Esophagus muscularis mucosa (tissue), 4 donors: ENCODE measurements at places on chromosomes 5 and 9. TPM values are rescaled to one million over a fixed set of nuclear protein-coding genes. Genes with fewer than 3 reads are reported as not detected.
A peak's percentile ranks its signal among the peaks of the same experiment; 100 is the strongest.

Gene PCDHGA2
- total RNA-seq: 5.4 TPM

Gene KIF27
- 4.0 TPM for total RNA-seq

- peaks cover 6% of the 10 kb centered on the region for H3K27me3 ChIP-seq
- peak overlapping the region; percentile 63 for H3K27ac ChIP-seq
- peaks cover 22% of the 10 kb centered on the region for H3K4me1 ChIP-seq
- DNase-seq: no peak
- H3K4me3 ChIP-seq: peak overlapping the region; percentile 63
Observed at GRCh38 chr5:60843386-60843935, 608 bp downstream of the ELOVL7 start.

GRCh38 chr9:132520612-132521011, 61.8 kb upstream of the BARHL1 start:
- H3K36me3 ChIP-seq: no peaks in the 10 kb centered on the region
- H3K27me3 ChIP-seq: no peaks in the 10 kb centered on the region
- H3K4me3 ChIP-seq: no peak overlapping the region
- DNase-seq: no peak

DNA sequence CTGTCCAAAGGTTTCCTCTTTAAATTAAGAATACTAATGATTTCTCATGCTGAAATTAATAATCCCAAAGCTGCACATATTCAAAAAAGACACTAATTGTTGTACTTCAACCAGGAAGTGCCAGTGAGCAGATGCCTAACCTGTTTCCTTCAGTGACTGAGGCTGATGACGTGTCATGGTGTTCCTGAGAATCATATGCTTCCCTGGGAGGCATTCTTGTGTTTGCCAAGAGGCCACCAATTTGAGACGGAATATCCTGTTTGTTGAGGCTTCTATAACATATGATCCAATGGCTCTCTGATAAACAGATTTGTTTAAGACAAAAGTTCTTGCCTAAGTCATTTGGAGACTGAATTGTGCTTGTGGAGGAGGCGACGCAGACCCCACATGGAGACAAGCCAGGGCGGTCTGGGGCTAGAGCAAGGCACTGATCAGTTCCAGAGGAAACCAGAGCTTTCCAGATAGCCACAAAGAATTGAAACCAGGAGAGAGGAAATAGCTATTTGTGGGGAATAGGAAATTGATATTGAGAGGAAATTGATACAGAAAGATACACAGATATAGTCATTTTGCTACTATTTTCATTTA, 66.4 kb upstream of the ZNF608 start:
- H3K36me3 ChIP-seq: no peaks in the 10 kb centered on the region
- no peak overlapping the region for H3K27ac ChIP-seq
- no peak overlapping the region for H3K4me3 ChIP-seq

DNA sequence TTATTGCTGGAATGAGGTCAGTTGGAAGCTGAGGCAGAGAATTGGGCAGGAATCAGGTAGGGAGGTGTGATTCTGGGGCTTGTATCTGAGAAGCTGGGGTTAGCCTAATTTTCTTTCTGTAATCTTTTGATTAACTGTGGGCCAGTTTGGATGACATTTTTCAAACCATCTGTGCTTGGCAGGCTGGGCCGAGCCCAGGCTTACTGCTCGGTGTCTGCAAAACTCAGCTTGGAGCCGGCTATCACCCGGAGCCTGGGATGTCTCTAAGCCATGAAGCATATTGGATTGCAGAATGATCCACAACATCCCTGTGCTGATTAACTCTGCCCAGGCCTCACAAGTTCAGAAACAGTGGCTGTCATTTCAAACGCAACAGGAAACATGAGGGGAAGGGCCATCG, 26.5 kb downstream of the KCNMB1 start:
- H3K4me1 ChIP-seq: peaks cover 52% of the 10 kb centered on the region
- H3K4me3 ChIP-seq: no peak overlapping the region
- peak overlapping the region; percentile 63 for H3K27ac ChIP-seq
- H3K36me3 ChIP-seq: no peaks in the 10 kb centered on the region

- no peak overlapping the region for H3K4me3 ChIP-seq
- H3K27me3 ChIP-seq: no peaks in the 10 kb centered on the region
- no peak overlapping the region for H3K27ac ChIP-seq
- DNase-seq: no peak
- H3K4me1 ChIP-seq: no peaks in the 10 kb centered on the region
- no peaks in the 10 kb centered on the region for H3K36me3 ChIP-seq
Observed at GRCh38 chr5:81924442-81924841, 47.4 kb upstream of the ATG10 start.

DNA sequence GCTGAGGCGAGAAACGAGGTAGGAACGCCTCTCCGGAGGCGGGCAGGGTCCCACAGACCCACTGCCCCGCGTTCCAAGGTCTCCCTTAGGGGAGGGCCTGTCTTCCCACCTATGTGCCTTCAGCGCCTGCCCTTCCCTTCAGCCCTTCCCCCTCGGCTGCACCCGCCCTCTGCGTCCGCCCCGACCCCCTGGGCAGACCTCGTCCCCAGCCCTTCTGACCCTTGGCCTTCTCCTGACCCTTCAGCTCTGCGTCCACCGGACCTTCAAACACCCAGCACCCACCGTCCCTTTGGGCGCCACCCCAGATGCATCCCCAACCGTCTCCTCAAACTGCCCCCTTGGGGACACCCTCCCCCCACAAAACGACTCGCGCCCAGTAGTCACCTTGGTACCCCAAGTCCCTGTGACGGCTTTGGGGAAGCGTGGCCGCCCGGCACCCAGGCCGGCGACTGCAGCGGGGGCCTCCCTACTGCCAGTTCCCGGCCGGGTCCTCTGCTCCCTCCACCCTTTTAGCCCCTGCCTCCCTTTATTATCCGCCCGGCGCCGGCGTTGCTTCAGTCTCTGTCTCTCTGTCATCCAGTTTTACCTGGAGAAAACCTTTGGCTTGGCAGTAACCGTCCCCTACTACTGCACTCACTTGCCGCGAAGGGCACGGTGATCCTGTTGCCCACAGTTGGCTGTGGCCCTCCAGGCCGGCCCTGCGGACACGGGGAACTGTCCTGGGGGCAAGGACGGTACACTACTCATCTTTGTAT, 421 bp downstream of the RUSC2 start:
- H3K36me3 ChIP-seq: no peaks in the 10 kb centered on the region
- peaks cover 24% of the 10 kb centered on the region for H3K4me1 ChIP-seq
- peak overlapping the region; percentile 82 for H3K4me3 ChIP-seq
- no peaks in the 10 kb centered on the region for H3K27me3 ChIP-seq
- peak overlapping the region; percentile 97 for H3K27ac ChIP-seq

GRCh38 chr9:77386187-77386586, 208.9 kb downstream of the VPS13A start:
- H3K36me3 ChIP-seq: peaks cover 5% of the 10 kb centered on the region
- no peaks in the 10 kb centered on the region for H3K27me3 ChIP-seq
- no peak overlapping the region for H3K4me3 ChIP-seq
- no peak for DNase-seq

- no peak for DNase-seq
- no peaks in the 10 kb centered on the region for H3K27me3 ChIP-seq
- H3K4me3 ChIP-seq: no peak overlapping the region
- H3K4me1 ChIP-seq: peaks cover 23% of the 10 kb centered on the region
- no peak overlapping the region for H3K27ac ChIP-seq
Observed at GRCh38 chr9:96117398-96118080, 184.4 kb downstream of the HSD17B3 start.

DNA sequence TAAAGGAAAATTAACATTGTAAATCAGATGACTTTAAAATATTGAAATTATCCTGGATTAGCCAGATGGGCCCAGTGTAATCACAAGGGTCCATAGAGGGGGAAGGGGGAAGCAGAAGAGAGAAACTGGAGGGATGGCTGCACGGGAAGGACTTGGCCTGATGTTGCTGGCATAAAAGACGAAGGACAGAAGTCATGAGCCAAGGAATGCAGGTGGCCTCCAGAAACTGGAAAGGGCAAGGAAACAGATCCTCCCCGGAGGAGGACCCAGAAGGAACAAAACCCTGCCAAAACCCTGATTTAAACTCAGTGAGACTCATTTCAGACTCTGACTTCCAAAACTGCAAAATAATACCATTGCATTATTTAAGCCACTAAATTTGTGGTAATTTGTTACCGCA, 100.2 kb downstream of the ADAMTS2 start:
- no peaks in the 10 kb centered on the region for H3K27me3 ChIP-seq
- H3K36me3 ChIP-seq: no peaks in the 10 kb centered on the region
- no peak overlapping the region for H3K27ac ChIP-seq

DNA sequence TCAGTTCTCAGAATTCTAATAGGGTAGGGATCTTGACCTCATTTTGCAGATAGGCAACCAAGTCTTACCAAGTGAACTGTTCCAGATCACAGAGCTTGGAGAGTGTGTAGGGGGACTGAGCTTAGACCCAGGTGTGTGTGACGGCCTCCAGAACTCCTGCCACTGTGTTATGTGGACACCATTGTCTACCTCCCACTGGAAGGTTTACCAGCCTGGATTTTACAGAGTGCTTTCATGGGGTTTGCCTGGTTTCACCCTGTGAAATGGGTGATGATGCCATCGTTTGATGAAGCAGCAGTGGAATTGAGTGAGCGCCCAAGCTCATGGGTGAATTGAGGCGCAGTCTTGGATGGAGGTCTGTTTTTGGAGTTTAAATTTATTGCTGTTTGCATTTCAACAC, 23.6 kb downstream of the TJP2 start:
- H3K27me3 ChIP-seq: no peaks in the 10 kb centered on the region
- peaks cover 58% of the 10 kb centered on the region for H3K4me1 ChIP-seq
- H3K27ac ChIP-seq: no peak overlapping the region
- no peak for DNase-seq
- no peak overlapping the region for H3K4me3 ChIP-seq
- H3K36me3 ChIP-seq: no peaks in the 10 kb centered on the region

DNA sequence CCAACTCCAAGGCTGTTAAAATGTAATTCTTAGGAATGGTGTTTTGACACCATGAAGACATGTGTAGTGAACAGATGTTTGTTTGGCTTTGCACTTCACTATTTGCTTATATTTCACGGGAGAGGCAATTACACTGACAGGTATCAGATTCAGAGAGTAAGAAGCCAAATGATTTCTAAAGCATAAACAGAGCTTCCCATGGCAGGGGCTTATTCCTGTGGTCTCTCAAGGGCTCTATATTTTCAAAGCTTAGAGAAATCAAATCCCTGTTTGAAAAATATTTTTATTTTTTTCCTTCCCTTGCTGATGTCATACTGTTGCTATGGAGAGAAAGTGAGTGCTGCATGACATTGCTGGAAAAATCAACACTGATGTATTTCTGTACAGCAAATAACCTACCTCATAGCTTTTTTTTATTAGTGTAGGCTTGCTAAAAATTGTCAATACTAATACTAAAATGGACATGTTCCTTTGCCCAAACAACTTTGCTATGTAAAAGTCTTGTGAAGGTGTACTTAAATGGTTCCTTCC, 161.4 kb downstream of the GIN1 start:
- H3K27me3 ChIP-seq: no peaks in the 10 kb centered on the region
- no peak overlapping the region for H3K27ac ChIP-seq
- H3K4me3 ChIP-seq: no peak overlapping the region
- DNase-seq: no peak
- peaks cover 3% of the 10 kb centered on the region for H3K4me1 ChIP-seq

DNA sequence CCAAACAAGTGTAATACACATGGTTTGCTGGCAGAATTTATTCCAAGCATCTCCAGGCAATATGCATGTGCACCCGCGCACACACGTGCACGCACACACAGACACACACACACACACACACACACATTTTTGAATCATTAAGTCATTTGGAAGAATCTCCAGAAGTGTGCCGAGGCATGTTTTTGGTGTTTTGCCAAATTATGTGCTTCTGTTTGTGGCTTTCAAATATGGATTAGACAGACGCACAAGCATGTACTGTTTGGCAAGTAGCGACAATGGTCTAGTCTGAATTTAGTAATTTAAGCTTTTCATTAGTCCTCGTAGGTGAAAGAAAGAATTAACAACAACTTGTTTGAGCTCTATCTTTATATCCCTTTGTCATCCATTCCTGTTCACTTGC, 36.7 kb downstream of the NFIB start:
- no peak for DNase-seq
- H3K4me3 ChIP-seq: peak overlapping the region; percentile 21
- H3K27me3 ChIP-seq: no peaks in the 10 kb centered on the region
- H3K4me1 ChIP-seq: peaks cover 83% of the 10 kb centered on the region

DNA sequence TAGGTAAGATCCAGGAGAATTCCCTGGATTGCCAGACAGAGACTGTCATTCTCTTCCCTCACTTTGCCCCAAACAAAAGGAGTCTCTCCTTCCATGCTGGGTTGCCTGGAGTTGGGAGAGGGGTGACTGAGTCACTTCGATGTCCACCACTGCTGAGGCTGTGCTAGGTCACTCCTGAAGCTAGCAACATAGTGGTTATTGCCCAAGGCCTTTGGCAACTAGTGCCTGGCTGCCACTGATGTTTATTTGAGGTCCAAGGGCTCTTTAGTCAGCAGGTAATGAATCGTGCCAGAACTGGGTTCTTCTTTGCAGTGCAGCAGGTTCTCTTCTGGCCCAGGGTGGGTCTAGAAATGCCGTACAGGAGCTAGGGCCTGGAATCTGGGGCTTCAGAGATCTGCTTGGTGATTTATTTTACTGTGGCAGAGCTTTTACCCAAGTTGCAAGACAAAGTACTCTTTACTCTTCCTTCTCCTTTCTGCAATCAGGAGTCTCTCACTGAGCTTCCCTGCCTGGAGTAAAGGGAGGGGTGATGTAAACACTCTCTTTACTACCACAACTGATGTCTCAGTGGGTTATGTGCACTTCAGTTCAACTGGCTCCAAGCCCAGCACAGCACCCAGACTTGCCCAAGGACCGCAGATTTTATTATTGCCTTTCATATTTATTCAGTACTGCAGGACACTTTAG, 155.7 kb upstream of the SH3GL2 start:
- no peak overlapping the region for H3K4me3 ChIP-seq
- no peak overlapping the region for H3K27ac ChIP-seq
- DNase-seq: no peak
- H3K36me3 ChIP-seq: no peaks in the 10 kb centered on the region

GRCh38 chr9:7597716-7598115, 201.9 kb downstream of the DMAC1 start:
- no peaks in the 10 kb centered on the region for H3K36me3 ChIP-seq
- no peaks in the 10 kb centered on the region for H3K27me3 ChIP-seq
- DNase-seq: no peak
- H3K27ac ChIP-seq: no peak overlapping the region
- no peak overlapping the region for H3K4me3 ChIP-seq
- H3K4me1 ChIP-seq: no peaks in the 10 kb centered on the region

DNA sequence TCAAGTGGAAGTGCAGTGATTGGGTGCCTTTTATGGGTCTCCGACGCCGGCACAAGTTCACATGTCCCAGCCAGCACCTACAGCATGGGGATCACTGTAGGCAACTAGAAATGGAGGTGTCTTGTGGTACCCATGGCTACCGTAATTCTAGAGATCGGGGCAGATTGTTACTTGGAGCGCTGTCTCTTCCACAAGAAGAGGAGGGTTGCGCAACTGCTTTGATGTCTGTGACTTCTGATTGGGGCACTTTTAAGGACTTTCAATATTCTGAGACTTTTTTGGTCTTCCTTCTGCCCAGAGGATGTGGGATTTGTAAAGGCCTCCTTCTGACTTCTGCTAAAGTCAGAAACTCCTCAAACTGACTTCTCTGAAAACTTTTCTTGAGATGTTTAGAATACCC, 41.9 kb downstream of the GLRX start:
- no peak overlapping the region for H3K4me3 ChIP-seq
- no peaks in the 10 kb centered on the region for H3K27me3 ChIP-seq
- DNase-seq: no peak
- peak overlapping the region; percentile 58 for H3K27ac ChIP-seq
- H3K36me3 ChIP-seq: no peaks in the 10 kb centered on the region
